ENCODE measurements at places on chromosomes 7 and 10. TPM values are rescaled to one million over a fixed set of nuclear protein-coding genes. Genes with fewer than 3 reads are reported as not detected.

DNA sequence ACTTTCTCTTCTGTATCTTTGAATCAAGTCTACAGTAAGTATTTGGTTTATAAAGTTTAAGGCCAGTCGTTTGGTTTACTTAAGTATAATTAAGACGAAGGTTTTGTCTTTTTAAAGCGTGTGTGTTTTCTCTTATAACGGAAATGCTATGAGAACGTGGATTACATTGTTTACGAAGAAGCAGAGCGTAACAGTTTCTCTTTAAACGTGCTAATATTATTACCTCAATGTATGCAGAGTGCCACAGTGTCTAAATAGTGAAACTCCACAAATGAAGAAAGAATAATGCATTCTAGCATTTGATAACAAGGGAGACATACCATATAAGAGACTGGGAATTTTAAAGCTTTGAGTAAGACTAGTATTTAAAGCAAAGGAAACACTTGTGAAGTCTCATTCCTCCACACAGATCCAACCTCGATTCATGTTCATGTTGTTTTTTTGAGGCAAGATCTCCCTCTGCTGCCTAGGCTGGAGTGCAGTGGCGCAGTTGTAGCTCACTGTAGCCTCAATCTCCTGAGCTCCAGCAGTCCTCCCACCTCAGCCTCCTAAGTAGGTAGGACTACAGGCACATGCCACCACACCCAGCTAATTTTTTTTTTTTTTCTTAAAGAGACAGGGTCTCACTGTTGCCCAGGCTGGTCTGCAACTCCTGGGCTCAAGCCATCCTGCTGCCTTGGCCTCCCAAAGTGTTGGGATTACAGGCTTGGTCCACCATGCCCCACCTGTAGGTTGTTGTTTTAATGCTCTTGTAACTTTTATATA lies 75.1 kb downstream of the ANKRD61 start:
- DNase-seq, result no peak

Gene FBXO24
- 1.2 TPM for total RNA-seq

DNA sequence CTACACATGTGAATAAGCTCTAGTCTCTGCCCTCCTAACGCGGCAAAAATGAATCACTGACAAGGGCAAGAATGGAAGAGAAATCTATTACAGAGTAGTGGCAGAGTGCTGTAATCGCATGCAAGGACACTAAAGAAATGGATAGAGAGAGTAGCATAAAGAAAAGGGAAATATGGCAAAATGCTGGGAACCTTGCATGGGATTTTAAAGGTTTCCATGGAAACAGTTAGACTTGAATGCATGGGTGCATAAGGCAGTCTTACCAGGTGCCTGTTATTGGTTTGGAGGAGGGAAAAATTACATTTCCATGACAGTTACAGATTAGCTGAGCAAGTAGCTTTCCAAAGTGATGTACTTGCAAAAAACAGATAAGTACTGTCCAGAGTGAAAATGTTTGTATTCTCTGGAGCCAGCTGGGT lies 233.4 kb downstream of the PTN start:
- no peak for DNase-seq

Gene ATG9B
- total RNA-seq, result 0.67 TPM

DNA sequence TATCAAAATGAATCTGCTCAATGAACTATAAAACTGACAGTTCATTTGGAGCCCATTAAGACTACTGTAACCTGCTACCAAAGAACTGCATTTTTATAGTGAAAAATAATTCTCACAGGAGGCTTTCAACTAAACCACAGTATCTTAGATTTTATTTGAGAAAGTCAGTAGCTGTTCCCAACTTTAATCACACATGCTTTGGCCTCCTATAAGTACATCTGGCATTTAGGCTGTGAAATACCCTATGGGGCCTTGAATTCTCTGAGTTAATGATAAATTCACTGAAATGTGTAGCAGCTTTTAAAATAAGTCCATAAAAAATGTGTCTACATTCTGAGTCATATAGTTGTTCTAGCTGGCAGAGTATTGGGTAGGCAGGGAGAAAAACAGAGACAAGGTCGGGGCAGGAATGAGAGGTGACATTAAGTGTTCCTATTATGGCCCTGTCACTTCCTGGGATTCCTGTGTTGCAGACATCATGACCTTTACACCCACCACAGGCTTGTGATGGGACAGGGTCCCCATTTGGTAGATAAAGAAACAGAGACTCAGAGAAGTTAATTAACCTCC lies 588.8 kb downstream of the REEP3 start:
- no peak for DNase-seq

- no peak for DNase-seq
Observed at GRCh38 chr7:147563669-147564068, 1026.9 kb upstream of the C7orf33 start.

Data from sciatic nerve (tissue), 2 donors.